ENCODE measurements at places on chromosomes 2 and 18.
A peak's percentile ranks its signal among the peaks of the same experiment; 100 is the strongest.

DNA sequence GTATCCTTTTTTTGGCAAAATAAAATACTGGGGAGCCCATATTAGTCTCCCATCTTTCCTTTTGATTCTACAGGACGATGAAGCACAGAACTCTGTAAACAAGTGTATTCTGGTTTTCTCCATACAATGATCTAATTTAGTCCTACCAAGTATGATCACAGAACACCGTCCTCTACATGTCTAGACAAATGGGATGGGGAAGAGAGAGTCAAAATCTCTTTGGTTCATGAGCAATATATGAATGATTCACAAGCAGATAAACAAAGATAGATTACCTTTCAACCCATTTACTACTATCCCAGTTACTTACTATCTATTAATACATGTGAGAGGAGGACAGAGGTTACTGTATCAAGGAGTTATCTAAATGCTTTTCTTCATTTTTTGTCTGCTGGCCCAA, 352.4 kb upstream of the ACVR2A start:
- DNase-seq, result no peak

DNA sequence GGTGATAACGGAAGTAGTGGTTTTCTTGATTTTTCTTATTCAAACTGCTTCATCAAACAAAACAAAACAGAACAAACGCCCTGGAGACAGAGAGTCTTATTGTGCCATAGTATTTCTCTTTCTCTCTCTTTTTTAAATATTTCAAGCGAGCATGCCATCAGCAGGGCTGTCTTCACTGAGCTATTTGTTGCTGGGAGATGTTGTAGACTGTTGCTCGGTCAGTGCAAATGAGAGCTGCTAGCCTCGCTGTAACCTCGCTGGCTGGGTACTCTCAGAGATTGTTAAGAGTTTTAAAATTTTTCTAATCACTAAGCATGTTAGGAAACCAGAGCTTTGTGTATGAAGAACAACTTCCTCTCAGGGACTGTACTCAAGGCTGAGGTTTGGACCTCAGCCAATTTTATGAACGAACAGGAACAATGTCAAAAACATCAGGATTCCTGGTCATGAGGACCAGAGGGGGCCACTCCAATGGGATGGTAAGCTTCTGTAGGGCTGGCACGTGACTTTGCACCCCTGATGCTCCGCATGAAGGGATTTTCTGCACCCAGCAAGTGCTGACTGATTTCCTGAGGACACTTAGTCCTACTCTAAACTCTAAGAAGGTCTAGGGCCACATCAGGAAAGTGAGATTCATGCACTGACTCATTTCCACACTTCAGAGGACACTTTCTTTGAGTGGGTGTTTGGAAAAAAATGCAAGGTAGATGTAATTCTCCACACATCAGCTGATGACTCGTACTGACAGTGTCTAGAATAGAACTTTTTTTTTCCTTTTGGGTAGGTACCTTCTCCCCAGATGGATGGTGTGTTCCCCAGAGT, 59.8 kb upstream of the IL1R1 start:
- peak; percentile 7 for DNase-seq

- DNase-seq, result no peak
Measured at GRCh38 chr2:9264301-9264700, 57.7 kb downstream of the ASAP2 start.

DNA sequence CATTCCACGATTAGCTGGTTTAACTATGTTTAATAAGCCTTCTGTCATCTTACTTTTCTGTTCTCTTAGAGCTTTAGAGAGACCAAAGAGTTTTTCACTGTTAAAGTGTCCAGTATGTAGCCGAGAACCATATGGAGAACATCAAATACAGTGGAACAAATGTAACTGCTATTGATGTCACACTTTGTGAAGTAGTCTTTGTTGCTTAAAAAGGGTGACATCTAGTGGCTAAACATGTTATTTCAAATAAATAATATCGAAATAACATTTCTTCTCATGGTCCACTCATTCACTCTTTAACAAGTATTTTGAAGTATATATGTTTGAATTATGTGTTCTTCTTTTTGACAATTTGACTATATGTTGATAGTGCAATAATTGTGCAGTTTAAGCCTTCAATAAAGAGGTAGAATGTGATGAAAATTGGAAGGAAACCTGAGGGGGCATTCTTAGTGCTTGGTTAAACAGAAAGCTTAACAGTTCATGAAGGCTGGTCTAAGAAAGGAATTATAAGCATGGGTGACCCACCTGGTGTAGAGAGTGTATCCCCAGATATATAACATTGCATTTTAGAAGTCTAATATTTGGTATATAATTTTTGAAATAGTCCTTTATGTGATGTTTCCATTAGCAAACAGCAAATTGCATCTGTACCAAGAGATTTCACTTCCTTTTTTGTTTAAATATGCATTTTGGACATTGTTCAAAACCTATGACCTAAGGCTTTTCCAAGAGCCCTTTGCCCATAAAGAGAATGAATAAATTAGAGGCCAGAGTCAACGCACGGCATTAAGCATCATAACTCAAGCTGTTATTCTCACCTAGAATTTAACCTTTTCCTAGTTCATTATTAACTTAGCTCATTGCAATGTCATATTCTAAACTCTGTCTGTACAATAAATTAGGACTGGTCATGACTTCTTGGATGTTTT, 112.1 kb downstream of the KYNU start:
- peak; percentile 45 for DNase-seq

DNA sequence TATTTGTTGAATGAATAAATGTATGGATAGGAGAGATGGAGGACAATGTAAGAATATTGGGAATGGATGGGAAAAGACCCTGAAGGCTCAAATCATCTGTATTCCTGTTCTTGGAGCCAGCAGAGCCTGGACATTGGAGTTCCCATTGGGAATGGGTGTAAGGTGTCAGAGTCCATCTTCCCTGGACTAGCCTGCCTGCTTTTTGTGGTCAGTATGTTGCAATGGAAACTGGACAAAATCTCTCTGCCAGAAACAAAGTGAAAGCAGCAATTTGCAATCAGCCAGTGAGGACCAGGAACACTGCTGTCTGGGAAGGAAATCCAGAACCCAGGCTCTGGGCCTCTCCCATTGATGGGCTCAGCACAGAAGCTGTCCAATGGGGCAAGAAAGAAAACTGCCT, 83.5 kb upstream of the SKOR2 start:
- DNase-seq, result no peak

GRCh38 chr18:51458861-51459260, 261.4 kb upstream of the MEX3C start:
- DNase-seq, result no peak

GRCh38 chr2:99753505-99753904, 263.7 kb upstream of the REV1 start:
- no peak for DNase-seq

DNA sequence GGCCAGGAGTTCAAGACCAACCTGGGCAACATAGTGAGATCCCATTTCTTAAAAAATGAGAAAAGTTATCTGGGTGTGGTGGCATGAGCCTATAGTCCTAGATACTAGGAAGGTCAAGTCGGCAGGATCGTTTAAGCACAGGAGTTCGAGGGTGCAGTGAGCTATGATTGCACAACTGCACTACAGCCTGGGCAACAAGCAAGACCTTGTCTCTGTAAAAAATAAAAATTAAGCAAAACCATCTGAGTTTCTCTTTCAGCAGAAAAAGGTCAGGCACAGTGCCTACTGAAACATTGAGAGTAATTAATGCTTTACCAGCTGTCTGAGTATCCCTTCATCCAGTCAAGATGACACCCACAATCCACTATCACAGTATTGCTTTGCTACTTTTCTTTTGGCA, 258.3 kb downstream of the MBD5 start:
- no peak for DNase-seq

DNA sequence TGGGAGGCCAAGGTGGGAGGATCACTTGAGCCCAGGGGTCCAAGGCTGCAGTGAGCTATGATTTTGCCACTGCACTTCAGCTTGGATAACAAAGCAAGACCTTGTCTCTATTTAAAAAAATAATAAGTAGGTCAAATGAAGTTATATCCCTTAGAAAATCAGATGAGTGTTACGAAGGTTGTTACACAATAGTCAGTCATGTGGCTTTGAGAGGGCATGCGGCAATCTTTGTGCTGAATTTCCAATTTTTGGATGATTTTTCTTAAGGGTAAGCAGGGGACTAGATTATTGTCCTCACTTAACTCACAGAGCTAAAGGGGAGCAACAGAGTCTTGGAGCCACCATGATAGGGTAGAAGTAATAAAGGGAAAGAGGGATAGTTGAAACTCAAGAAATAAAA, 71.8 kb downstream of the B3GNT2 start:
- no peak for DNase-seq

DNA sequence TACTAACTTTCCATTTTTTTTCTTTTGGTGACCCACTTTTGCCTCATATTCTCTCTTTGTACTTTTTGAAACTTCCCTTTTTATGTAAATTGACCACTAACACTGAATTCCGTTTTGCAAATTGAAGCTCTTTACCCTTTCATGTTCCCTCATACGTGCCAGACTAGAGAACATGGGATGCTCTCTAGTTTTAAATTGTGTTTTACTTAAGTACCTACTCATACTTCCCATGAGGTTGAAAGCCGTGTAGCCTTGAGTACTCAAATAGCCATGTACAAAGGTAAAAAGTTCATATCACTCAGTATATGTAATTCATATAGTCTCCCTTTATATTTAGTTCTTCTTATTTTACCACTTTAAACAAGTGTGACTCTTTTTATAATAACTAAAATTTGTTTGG, 119.7 kb downstream of the PIK3C3 start:
- no peak for DNase-seq

- DNase-seq, result peak; percentile 20
Measured at GRCh38 chr2:64062840-64063239, 43.6 kb upstream of the VPS54 start.

DNA sequence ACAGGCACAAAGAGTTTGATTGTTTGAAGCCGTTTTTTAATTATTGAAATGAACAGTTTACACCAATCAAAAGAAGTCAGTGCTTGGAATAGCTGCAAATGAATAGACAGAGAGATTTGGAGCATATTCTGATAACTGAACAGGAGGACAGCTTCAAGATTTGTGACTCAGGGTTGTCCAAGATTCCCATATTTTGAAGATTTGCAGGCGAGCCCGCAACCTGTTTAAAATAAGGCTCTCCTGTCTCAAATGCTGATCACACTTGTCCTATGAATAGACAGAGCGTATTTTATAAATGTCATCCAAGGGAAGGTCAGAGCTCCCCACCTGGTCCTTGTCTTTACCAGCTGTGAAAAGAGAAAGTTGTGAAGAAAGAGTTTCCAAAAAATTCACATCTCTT, 198.7 kb downstream of the RNF144A start:
- no peak for DNase-seq

DNA sequence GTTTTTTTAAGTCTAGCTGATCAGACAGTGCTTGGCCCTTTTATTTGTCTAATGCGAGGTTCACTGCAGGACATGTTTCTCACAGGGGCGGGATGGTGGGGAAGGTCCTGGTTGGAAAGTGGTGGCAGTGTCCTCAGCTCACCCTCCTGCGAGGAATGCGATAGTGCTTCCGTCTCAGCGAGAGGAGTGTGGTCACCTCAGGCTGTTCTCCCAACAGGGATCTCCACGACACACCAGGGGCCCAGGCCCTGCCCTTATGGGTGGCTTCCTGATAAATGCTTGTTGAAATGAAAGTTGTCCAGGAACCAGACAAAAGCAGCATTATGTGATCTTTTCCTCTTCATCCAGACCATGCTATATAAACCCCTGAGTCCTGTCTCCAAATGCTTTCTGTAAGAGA, 70.1 kb downstream of the BOLA3 start:
- DNase-seq, result no peak

DNA sequence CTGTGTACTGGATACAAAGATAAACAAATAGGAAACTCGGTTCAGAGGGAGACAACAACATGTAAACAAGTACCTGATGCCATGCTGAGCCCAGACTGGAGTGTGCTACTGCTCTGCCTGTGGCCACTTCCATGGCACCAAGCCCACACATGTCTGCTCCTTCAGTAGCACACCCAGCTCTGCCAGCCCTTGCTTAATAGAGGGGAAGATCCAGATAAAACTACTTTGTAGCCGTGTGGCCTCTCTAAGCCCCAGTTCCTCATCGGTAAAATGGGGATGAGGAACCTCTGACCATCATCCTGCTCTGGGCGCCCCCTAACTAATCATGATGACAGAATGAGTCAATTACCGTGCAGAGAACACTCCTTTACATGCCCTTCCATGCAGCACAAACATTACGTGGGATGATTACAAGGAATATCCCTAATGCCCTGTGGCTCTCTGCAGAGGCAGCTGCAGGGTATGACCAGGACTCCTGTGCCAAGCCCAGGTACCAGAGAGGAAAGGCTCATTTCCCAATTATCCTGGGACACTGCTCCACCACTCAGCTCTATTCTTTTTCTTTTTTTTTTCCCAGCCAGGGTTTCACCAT, 34.9 kb downstream of the DNMT3A start:
- DNase-seq, result no peak

Measured in LoVo (cell line).